ENCODE measurements at places on chromosomes 1 and 21.

- ATAC-seq: no peak
Observed at GRCh38 chr1:8256321-8256720, 61.6 kb upstream of the SLC45A1 start.

DNA sequence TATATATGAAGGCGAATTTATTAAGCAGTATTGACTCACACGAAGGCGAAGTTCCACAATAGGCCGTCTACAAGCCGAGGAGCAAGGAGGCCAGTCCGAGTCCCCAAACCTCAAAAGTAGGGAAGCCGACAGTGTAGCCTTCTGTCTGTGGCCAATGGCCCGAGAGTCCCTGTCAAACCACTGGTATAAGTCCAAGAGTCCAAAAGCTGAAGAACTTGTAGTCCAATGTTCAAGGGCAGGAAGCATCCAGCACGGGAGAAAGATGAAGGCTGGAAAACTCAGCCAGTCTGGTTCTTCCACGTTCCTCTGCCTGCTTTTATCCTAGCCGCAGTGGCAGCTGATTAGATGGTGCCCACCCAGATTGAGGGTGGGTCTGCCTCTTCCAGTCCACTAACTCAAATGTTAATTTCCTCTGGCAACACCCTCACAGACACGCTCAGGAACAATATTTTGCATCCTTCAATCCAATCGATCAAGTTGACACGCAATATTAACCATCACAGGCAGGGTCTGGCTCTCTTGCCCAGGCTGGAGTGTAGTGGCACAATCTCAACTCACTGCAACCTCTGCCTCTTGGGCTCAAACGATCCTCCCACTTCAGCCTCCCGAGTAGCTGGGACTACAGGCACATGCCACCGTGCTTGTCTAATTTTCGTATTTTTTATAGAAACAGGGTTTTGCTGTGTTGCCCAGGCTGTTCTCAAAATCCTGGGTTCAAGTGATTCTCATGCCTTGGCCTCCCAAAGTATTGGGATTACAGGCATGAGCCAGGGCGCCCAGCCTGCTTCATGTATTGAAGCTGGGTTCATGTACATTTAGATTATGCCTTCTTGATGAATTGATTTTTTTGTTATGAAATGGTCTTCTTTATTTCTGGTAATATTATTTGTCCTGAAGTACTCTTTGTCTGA lies 85.3 kb downstream of the DHRS3 start:
- ATAC-seq: no peak

DNA sequence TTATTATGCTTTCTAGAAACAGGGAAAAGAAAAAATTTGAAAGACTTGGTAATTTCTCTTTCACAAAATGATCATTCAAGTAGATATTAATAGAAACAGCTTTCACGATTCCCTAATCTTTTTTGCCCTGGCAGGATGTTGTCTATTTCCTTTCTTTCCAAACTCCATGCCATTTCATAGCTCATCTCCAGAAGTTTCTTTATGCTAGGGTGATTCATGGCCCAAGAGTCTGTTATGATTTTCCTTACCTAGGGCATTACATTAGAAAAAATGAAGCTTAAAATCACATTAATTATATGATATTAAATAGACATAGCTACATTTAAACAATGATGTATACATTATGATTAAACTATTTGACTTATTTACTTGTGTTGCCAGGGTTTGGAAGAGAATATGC lies 762.1 kb downstream of the LTN1 start:
- ATAC-seq: no peak

DNA sequence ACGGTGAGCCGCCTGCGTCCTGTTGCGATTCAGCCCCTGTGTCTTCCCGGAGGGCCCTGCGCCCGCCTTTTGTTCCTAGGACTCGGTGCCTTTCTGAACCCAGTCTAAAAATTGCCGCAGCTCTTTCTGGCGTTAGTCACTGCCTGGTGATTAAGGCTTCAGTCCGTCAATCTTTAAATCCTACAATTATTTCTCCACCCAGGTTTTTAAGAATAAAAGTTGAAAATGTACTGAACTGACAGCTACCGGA lies 16.2 kb upstream of the PDXK start:
- ATAC-seq: no peak

DNA sequence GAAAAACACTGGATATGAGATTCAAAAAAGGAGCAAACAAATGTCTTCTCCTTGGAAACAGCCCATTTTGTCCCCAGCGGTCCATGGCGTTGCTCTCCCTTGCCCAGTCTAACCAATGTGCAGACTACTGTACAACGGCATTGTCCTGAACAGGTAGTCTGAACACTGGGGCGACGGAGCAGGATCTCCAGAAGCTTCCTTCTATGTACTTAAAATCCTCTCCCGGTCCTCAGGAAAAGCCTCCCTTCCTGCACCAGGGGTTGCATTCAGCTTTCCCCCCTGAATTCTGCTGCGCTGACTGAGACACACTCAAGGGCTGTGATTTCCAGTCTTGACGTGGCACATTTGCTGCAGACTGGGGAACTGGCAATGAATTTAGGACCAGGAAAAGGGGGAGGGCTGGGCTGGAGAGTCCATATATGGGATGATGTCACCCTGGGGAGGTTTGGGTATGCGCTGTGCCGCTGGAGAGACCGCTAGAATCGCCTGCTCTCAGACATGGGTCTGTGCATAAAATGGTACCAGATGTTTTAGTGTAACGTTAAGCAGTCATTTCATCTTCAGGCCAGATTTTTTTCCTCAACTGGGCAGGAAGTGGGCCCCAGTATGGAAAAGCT lies 275.9 kb upstream of the C1orf105 start:
- ATAC-seq: no peak

DNA sequence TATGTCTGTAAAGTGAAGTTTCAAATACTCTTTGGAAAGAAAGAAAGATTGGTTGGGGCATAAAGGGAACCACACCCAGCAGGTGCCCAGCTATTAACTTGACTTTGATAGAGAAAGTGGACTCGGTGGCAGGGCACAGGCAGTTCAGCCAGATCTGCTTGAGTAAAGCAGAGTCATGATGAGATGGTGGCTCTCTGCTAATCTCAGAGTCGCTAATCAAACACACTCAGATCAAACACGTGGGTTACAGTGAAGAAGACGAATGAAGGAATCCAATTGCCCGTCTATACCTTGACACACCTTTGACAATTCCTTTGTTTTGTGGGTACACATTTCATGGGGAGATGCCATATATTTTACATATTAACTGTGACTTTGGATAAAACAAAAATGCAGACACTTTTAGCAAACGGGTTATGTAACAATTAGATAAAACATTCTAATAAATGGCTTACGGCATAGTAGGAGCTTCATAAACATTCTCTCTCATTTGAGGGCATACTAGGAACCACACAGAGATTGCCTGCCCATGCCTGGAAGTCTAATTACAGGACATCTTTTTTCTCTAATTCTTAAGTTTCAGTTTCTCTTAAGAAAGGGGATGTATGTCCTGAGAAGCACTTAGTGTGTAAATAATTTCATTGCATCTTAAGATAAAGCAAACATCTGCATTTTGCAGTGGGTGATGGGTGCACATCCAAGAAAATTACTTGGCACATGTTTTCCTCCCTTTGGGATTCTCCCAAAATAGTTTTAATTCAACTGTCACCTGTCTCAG lies 7.2 kb downstream of the CBR1 start:
- ATAC-seq: no peak

- ATAC-seq: no peak
Observed at GRCh38 chr1:107563441-107563840, 401.5 kb downstream of the VAV3 start.

Measured in motor neuron (in vitro differentiated cells).